ENCODE measurements at places on chromosomes 5 and 9.

DNA sequence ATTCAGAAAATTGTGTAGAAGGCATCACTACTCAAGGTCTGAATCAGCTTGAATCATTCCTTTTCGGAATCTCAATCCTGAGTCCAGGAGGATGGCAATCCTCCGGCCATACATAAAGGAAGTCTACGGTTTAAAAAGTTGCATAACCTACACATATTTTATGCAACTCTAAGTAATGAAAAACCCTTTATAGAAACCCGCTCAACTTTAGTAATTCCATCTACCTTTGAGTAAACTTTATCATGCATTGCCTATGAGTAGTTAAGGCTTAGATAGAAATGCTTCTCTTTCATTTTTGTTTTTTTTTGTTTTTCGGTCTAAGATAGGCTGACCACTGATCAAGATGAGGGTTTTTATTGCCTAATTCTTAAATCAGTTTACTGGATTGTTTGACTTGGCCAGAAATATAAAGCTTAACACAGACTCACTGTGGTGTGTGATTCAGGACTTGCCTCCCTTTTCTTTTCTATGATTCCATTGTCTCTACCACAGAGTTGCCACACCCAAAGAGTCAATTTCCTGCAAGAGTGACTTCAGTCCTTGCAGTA, 85.0 kb downstream of the LURAP1L start:
- DNase-seq: peak; percentile 10

GRCh38 chr5:133679534-133679933, 67.2 kb upstream of the FSTL4 start:
- DNase-seq: no peak

- DNase-seq: no peak
These were observed 431.0 kb upstream of the MEF2C start for GRCh38 chr5:89313804-89314588.

DNA sequence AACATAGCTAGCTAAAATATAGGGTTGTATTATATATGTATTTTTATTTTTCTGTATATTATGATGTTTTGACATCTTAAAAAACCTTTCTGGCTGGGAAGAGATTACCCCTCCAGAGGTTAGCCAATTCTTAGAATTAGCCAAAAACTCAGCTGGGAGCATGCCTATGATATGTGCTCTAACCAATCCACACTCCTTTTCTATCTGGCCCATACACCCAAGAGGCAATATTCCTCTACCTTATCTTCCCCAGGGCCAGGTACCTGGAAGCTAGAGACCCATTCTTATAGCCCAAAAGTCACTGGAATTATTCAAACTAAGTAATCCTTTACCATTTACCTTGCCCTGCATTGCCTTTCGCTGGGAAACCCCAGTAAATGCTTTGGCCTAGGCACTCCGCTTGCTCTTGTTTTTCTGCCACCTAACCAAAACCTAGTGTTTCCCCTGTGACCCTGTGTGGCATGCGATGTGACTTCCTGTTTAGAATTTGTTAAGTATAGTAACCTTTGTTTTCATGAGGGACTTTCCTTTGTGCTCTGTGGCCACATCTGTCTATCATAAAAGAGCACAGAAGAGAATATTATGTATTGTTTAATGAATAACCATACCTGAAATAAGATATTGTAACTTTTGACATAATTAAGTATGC, 37.4 kb downstream of the CSNK1G3 start:
- no peak for DNase-seq

- no peak for DNase-seq
These were observed 28.8 kb downstream of the NR3C1 start for GRCh38 chr5:143374496-143375217.

- DNase-seq: no peak
These were observed 107.9 kb downstream of the TRIO start for GRCh38 chr5:14250748-14251701.

- no peak for DNase-seq
These were observed 112.6 kb upstream of the ARRDC3 start for GRCh38 chr5:91495699-91496098.

- no peak for DNase-seq
These were observed 75.4 kb downstream of the TEX10 start for GRCh38 chr9:100277166-100277979.

GRCh38 chr9:89223396-89223977, 44.9 kb upstream of the SHC3 start:
- no peak for DNase-seq

- no peak for DNase-seq
These were observed 162.9 kb downstream of the NTRK2 start for GRCh38 chr9:84832453-84832852.

GRCh38 chr5:150082889-150083288, 3.5 kb downstream of the CSF1R start:
- no peak for DNase-seq

DNA sequence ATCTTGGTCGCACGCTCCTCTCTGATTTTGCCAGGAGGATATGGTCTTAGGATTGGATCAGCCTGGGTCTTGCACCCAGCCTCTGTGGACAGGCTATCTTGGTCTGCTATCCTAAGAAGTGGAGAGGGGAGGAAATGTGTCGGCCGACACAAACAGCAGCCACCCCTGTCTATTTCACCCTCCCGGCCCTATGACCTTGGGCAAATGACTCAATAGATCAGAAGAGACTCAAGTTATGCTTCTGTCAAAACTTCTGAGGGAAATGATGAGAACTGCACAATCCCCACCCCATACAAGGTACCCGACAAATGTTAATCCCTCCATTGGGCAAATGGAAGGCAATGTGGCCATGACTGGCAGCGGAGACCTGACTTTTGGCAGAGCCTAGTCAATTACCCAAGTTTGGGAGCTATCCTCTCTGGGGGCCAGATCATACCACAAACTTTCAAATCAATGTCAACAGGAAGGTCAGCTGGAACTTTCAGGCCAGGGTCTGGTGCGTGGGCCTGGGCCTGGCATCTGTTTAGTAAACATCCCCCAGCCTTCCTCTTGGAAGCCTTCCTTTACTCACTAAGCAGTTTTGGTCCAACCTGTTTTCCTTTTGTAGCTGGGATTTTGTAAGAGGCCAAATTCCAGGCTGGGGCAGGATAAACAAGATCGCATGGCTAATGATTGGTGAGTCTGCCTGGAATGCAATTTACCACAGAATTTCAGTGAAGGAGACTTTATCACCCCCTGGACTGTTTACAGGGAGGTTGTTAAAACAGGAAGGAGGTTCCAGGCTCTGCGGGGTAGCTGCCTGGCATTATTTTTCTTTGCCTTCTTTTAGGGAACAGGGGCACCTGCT, 64.2 kb upstream of the CPEB4 start:
- DNase-seq: peak; percentile 98

DNA sequence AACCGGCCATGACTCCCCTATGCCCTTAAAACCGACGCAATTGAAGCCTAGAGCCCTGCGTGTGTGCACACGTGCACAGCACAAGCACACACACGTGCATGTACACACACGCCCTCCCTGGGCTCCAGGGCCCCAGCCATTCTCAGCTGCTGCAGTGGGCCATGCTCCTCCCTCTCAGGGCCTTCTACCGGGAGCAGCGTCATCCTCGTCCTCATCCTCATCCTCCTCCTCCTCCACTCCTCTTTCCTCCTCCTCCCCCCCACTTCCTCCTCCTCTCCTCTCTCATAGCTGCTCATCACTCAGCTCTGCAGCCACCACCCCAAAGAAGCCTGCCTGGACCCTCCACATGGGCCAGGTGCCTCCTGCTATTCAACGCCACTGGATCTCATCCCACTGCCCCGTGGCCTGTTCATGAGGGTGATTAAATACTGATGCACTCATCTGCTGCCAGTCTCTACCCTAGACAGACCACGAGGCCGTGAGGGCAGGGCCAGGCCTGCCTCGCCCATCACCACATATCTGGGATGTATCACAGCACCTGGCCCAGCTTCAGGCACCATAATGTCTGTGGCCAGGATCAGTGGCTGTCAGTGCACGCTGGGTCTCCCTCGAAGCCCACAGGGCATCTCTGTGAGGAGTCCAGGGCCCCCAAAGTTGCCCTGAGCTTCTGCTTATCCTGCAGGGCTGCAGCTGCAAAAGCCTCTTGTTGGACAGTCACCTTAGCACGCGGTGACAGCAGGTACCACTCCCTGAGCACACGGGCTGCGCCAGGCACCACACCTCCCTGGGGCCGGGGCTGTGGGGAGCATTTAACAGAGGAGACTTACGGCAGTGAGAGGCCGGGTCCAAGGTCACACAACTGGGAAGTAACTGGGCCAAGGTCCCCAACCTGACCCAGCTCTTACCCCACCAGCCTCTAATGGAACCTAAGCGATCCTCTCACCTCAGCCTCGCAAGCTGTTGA, 9.8 kb downstream of the FAM78A start:
- DNase-seq: no peak

- no peak for DNase-seq
These were observed 75.0 kb downstream of the TNC start for GRCh38 chr9:115042781-115043509.

DNA sequence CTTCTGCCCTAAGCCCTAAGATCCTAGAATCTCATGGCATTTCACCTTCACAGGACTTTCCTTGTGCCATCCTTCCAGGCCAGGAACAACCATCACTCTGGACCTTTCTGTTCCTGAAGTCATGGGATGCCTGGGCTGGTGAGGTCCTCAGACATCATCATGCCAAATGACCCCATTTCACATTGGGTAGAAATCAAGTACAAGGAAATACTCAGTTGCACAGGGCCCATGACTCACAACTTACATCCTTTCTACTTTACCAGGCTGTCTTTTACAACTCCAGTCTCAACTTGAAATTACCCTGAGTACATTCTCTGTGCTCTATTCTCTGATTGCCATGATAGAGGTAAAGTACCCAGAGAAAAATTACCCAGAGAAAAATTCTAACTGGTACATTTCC, 167.1 kb downstream of the PIK3R1 start:
- no peak for DNase-seq

DNA sequence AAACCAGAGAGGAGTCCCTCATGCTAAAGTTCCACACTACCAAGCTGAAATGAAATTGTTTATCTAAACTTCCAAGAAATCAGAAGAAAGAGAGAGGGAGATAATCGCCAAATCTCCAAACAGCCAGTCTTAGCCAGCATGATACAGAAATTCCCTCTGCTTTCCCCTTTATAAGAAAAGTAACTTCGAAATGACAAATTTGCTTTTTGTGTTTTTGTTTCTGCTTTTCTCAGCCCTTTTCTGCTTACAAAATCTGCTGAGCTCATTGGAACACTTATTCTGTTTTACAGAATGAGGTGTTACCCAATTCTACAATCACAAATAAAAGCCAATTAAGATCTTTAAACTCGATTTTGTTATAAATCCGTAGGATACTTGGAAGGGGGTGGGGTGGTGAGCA, 72.9 kb downstream of the SFXN1 start:
- DNase-seq: no peak

GRCh38 chr9:28925157-28925556, 1351.9 kb upstream of the C9orf72 start:
- peak; percentile 72 for DNase-seq

DNA sequence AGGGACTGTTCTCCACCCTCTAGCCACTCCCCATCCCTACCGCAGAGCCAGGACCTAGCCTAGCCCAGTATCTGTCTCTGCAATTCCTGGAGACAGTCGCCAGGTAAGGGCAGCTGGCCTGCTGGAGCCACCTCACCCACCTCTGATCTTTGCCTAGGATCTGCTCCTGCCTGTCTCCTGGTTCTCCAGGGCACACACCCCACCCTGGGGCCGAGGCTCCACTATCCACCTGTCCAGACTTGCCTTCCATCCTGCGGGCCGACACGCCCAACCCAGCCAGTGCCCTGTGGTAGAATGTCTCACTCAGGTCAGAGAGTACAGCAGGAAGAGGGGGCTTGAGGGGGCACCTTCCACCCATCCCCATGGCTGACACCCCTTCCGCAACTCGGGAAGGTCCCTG, 15.7 kb upstream of the AQP7 start:
- DNase-seq: peak; percentile 70

DNA sequence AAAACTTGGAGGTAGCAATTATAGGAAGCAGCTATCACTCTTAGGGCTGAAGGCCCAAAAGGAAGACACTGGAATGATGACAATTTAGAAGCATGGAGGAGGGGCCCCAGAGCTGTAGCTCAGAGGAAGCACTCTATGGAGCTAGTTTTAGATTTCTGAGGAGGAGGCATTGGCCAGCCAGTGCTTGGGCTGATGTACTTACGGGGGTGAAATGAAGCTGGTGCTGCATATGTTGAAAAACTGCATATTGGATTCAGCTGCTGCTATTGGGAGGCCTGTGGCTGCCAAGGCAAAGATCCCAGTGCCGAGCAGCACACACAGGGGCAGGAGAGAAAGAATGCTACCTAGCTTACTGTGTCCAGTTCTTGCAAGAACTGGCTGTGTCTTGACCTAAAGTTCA, 53.9 kb upstream of the HMHB1 start:
- no peak for DNase-seq

DNA sequence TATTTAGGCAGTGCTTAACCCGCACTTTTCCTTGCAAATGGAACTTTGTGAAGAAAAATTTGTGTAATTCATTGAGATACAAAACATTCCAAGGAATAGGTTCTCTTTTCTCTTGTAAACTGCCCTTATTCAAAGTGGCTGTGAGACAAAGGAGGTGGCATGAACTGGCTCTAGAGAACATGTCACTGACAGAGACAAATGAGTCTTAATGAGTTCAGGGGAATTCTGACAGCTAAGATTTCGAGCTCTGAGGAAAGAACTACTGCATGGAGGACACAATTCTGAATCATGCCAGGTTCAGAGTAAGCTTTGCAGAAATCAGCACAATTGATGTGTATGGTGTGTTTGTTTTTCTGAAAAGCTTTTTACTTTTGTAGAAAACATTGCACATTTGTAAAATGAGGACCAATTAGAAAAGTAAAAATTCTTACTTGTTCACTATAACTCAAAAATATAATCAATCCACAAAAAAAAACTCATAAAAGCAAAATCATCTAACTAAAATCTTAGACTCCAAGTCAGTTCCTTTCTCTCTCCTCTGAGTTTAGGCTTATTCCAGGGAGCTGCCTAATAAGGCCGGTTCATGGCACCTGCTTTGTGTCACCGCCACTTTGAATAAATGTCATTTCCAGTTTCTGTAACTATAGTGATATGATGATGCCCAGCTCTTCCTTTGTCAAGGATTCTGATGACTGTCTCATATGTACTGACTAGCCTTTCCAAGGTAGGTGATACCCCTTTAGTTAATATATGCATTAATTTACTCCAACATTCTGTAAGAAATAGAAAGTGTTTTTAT, 163.2 kb downstream of the HCN1 start:
- no peak for DNase-seq

GRCh38 chr5:136722581-136722980, 357.2 kb upstream of the TRPC7 start:
- DNase-seq: no peak

GRCh38 chr9:91519520-91520277, 96.1 kb upstream of the NFIL3 start:
- DNase-seq: no peak

DNA sequence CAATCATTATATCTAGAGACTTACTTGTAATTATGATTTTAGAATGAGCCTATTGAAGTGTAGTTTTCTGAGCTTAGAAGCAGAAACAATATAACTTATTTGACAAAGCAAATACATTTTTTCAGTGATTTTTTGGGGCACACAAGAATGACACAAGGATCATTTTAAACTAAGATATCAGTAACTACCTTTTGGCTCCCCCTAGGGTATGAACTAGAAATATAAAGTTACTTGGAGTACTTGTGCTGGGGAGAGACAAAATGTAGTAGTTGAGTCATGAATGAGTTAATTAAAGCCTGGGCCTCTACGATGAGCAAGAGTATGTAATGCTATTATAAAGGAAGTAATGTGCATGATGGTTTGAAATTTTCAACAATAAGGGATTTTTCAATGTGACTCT, 1244.1 kb upstream of the ACO1 start:
- no peak for DNase-seq

- no peak for DNase-seq
These were observed 32.8 kb downstream of the ARPC5L start for GRCh38 chr9:124894741-124895170.

All from PC-9 (cell line).